ENCODE measurements at places on chromosomes 2 and 18.

DNA sequence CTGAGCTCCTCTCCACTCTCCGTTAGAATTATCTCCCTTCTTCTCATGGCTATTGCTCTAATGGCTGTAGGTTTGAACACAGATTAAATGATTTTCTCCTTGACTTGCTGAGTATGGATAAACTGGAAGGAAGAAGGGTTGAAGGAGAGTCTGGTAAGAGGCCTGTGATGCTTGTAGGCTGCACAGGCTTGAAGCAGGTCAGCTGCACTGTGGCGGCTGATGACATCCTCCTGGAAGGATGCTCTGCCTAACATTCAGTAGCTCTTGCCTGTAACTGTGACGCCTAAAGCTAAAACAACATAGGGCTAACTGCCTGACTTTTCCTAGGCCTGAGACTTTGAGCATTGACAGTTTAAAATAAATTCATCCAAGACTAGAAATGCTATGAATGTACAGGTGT lies 166.3 kb downstream of the MREG start:
- DNase-seq, result no peak

DNA sequence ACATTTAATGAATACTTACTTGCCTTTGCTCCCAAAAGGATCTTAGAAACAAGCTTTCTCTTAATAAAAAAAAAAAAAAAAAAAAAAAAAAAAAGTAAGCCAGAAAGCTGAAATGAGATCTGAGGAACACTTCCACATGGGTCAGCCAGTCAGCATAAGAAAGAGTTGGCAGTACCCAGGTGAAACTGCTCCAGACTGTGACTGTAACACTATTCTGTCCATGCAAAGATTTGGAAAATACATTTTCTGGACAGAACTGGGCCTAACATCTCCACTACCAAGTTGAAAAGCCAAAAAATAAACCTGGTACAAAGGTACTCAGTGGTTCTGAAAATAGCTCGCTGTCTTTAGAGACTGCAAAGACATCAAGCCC lies 135.7 kb downstream of the THADA start:
- no peak for DNase-seq

DNA sequence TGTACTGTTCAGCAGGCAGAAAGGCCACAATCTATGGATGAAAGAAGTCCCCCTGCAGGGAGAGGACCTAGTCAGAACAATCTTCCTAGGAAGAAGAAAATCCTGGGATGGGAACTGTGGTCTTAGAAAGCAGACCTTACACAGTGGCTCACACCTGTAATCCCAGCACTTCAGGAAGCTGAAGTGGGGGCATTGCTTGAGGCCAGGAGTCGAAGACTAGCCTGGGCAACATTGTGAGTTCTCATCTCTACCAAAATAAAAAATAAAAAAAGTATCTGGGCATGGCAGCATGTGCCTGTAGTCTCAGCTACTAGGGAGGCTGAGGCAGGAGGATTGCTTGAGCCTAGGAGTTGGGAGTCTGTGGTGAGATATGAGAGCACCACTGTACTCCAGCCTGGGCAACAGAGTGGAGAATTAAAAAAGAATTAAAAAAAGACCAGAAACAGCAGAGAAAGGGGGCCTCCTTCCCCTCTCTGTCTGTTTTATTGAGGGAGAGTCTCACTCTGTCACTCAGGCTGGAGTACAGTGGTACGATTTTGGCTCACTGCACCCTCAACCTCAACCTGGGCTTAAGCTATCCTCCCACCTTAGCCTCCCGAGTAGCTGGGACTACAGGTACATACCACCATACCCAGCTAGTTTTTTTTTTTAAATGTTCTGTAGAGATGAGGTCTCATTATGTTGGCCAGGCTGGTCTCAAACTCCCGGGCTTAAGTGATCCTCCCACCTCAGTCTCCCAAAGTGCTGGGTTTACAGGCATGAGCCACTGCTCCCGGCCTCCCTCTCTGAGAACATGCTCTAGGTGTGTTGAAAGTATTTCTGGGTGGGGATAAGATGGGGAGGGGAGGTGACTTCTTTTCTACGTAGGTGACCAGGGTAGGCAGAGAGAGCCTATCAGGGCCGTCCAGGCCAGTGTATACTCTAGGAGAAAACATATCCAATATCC lies 7.4 kb downstream of the RHOB start:
- DNase-seq, result no peak

GRCh38 chr2:96156926-96157648 lies 11.8 kb upstream of the DUSP2 start:
- DNase-seq, result no peak

DNA sequence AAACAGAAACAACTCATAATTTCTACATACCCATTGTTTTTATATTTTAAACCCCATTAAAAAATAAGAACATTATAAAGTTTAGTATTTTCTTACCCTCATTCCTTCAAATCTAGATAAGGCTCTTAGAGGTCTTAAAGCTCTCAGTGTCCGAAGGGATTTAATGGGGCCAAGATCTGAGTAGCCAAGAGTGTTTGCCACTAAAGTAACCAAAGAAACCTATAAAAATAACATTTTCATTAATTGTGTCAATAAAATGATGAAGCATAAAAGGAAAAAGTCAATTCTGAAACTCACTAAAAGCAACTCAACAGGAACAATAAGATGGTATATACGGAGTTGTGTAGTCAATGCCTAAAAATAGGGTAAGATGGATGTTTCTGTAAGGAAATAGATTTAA lies 105.4 kb upstream of the SCN1A start:
- no peak for DNase-seq

DNA sequence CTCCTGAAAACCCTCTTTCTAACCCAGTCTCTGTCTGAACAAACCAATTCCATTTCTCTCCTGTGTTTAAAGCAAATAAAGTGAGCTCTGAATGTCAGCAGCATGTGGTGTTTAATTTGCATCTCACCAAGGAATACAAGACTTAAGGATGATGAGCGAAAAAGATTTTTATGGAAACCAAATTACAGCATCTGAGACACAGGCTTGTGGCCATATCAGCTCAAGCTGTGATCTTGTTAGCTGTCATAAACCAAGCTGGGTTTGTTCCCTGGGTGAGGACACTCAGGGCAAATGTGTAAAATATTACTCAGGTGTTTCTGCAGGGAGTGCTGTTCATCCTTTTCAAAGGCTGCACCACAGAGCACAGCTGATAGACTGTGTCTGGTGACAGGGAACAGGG lies 129.3 kb upstream of the REV1 start:
- no peak for DNase-seq

DNA sequence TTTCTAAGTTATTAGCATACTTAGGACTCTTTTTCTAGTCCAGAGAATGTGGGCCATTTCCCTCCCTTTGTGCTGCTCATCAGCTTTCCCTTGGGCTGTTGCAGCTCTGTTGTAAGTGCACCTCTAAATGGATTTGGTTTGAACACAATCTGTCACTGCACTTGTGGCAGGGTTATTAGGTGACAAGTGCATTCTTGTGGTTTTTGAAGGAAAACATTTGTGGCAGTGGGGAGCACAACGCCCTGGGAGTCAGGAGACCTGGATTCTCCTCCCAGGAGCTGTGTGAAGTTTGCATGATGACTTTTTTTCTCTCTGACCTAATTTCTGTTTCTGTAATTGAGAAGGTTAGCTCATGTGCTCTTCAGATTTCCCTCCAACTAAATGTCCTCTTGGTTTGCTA lies 630.9 kb upstream of the FAM98A start:
- DNase-seq, result no peak

DNA sequence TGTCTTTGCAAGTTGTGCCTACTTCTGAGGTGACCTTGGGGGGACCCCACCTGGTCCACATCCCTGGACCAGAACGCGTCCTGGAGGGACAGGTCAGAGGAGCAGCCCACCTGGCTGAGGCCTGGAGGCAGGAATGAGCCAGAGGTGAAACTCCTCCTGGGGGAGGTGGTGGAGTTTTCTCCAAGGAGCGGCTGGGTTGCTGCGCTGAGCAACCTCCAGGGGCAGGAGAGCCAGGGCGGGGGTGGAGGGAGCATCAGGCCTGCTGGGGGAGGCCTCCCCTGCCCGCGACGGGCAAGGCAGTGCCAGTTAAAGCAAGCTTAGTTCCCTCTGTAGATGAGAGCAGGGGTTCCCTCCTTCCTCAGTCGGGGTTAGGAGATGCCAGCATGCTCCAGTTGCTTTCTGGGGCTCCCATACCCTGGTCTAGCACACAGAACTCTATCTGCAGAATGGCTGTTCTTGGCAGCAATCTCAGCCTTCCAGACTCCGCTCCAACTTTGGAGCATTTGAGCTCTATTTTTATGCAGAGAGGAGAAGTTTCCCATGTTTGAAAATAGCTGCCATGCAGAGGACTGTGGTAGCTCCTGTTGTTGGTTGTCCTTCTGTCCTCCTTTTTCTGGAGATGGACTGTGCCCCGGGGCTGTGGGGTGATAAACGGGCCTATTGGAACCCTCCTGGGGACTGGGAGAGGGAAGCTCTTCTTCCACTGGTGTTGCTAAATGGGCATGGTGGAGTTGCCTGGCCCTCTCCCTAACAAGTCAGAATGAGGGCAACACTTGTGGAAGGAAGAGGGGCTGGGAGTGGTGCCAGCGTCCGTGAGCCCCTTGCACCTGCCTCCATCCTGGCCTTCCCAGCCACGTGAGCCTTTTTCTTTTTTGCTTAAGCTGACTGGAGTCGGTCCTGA lies 39.1 kb downstream of the B3GNT2 start:
- DNase-seq, result no peak

DNA sequence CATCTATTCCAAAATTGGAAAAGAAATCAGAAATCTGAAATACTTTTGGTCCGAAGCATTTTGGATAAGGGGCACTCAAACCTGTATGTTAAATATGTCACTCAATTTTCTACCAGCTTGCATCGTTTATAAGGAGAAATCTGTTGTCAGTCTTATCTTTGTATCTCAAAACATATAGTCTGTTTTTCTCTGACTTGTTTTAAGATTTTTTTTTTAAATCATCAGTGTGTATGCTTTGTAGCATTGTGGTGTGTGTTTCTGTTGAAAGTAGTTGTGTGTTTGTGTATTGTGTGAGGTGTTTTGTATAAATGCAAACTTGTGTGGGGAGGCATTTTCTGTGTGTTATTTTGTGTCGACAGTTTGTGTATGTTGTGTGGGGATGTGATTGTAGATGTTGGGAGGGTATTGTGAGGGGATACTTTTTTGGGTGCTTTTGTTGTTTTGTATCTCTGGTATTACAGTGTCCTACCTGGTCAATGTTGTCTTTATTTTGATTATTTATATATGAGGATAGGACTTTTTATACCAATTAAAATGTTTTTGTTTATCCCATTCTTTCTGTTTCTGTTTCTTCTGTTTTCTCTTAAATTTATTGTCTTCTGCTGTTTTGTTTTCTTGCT lies 30.9 kb downstream of the SMCHD1 start:
- peak; percentile 70 for DNase-seq

- peak; percentile 31 for DNase-seq
These were observed 218.3 kb downstream of the PTGR3 start for GRCh38 chr18:74990563-74991081.

DNA sequence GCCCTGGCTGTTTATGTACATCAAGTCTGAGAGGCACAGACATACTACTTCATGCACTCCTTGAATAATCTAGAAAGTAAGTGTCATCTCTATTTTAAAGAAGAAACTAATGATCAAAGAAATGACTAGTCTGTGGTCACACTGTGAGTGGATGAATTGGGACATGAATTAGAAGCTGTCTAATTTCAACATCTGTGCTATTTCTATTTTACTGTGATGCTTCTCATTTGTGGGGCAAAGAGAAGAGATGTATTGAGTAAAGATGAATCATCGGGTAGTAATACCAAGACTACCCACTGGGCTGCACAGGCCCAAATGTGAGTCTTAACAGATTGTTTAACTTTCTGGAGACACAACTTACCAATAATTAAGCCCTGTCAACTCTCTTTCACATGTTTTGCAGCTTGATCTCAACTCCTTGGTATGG lies 42.4 kb upstream of the MTIF2 start:
- DNase-seq, result peak; percentile 4

GRCh38 chr18:9714266-9715087 lies 6.4 kb downstream of the RAB31 start:
- DNase-seq, result no peak

DNA sequence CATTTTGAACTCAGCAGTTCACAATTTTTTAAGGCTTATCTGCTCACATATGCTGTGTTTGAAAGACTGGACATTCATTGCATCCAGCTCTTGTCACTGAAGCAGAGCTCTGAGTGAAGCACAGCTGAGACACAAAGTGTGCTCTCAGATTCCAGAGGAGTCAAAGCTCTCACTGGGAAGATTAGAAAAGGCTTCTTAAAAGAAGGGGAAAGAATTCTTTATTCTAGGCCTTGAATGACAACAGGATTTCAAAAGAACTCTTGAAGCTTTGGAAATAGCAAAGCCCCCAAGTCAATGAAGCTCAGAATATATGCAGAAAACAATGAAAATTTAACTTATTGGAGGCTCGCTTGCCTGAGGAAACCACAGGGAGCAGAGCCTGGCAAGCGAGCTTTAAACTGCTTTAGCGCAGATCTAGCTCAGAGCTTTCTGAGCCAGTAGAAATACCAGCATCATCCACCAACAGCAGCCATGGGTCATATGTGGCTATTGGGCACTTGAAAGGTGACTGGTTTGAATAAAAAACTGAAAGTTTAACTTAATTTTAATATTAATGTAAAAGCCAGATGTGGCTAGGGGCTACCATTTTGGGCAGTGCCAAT lies 369.7 kb downstream of the OSR1 start:
- DNase-seq, result no peak

- DNase-seq, result peak; percentile 21
These were observed 72.2 kb downstream of the DSC3 start for GRCh38 chr18:30970196-30970816.

GRCh38 chr2:30903326-30903725 lies 96.1 kb upstream of the CAPN13 start:
- no peak for DNase-seq

- DNase-seq, result peak; percentile 15
These were observed 50.6 kb upstream of the EML6 start for GRCh38 chr2:54672590-54673456.

GRCh38 chr2:64221935-64222334 lies 77.7 kb upstream of the PELI1 start:
- no peak for DNase-seq

DNA sequence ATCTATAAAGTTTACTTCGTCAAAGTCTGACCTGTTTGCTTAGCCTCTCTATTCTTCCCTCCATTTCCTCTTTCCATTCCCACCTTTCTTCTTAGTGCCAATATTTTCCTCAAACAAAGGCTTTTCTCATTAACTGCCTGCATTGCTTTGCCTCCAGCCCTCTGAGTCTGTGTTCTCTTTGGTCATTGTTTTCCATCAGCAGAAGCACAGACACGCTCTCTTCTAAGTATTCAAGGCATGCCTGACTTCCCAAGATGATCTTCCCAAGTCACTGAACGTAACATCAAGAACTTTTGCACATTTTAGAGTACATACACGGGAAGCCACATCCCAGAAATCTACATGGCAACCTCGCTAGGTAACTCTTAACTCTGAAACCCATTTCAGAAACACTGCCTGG lies 32.6 kb upstream of the ANXA4 start:
- no peak for DNase-seq

DNA sequence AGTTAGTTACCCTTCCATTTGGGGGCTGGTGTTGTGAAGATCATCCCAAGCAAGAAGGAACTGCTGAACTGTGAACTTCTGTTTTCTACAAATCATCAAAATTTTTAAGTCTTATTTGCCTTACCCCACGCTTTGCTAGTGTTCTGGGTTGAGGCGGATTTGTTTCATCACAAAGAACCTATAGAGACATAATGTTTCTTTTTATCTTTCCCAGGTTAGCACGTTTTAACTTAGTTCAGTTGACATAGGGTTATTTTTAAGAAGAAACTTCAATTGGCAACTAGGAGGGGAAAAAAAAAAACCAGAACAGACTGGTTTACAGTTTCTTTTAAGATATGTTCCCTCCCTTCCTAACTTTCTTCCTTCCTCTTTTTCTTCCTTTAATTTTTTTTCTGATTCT lies 31.1 kb upstream of the CERS6 start:
- no peak for DNase-seq

- no peak for DNase-seq
These were observed 19.0 kb downstream of the NABP1 start for GRCh38 chr2:191696966-191697365.

- no peak for DNase-seq
These were observed 57.1 kb upstream of the CD28 start for GRCh38 chr2:203649176-203649814.

Data from common myeloid progenitor, CD34-positive (primary cell).